Right hindlimb (tissue), 1 donor: ENCODE measurements at places on chromosomes 2 and 18.

GRCh38 chr18:60555625-60556024 is 183.1 kb upstream of the MC4R start:
- no peak for DNase-seq

DNA sequence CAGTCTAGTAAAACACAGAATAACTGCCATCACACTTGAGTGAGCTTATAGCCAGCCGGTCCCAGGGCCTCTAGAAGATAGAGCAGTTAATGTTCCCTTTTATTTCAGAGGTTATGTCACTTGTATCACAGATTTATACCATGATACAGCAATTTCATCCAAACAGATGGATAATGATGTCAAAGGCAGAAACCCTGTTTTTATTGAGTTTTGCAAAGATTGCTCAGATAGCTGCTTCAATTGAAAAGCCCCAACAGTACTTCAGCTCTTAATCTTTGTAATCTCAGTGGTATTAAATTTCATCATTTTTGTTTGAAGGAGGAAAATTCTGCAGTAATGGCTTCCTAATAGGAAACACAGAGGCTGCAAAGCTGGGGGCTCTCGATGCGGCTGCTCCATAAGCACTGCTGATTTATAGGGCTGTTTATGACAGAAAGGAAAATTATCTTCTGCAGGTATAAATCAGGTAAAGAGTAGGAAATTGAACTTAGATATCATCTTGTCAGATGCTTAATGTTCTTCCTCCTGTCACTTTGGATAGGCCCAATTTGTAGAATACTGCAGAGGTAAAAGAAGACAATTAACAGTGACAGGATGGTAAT is 112.3 kb downstream of the LNPK start:
- no peak for DNase-seq

DNA sequence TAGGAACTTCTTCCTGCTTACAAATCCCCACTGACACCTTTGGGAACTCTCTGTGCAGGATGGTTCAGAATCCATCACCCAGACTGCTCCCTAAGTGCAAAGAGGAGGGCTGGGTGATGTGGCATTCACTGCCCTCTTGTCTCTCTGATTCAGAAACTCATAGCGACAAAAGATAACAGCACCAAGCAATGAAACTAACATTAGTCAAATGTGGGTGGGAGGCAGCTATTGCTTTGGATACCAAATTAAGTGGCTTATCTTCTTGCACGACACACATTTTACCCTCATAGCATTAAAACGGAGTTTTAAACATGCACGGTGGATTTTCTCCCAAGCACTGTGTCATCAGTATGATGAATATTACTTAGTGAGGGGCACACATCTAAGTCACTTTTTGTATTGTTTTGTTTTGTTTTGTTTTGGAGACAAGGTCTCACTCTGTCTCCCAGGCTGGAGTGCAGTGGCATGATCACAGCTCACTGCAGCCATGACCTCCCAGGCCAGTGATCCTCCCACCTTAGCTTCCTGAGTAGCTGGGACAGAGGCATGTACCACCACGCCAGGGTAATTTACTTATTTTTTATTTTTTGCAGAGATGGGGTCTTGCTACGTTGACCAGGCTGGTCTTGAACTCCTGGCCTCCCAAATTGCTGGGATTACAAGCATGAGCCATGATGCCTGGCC is 40.9 kb upstream of the NEB start:
- DNase-seq: no peak

GRCh38 chr2:174874085-174874484 is 109.8 kb upstream of the CHRNA1 start:
- no peak for DNase-seq

DNA sequence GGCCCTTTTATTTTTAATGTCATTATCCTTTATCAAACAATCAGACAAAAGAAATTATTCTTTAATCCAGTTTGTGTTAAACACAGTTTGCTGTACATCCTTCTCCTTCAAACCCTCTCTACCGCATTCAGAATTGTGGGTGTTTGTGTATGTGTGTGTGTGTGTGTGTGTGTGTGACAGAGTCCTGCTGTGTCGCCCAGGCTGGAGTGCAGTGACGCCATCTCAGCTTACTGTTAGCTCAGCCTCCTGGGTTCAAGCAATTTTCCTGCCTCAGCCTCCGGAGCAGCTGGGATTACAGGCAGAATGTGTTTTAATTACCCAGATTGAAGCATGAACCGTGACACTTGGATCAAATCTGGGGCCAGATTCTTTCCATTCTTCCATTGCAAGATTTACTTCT is 723.7 kb downstream of the DCDC2C start:
- DNase-seq: no peak

DNA sequence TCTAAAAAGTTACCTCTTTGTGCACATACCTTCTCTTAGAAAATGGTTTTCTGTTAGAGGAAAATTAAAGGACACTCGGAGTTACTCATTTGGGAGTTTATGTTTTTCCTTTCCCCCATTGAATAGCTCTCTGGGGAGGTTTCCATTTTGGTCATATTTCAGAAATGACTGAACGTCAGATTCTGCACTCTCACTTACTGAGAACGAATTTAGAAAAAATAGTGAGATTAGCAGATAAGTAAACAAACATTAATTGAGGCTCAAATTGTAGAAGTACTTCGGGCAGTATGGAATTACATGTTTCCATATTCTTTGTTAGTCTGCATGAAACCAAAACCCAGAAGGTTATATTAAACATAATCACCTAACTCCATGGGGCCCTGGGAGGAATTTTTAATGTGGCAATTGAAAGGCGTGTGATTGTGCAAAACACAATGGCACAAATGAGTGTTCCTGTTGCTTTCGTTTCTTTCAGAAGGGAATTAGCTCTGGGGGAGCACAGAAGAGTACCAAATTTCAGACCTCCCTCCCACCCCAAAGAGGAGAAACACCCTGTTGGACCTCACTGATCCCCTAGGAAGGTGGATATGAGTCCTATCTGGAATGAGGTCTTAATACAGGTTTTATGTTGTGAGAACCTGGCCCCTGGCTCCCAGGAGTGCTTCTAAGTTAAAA is 212.3 kb downstream of the BCL2 start:
- no peak for DNase-seq

GRCh38 chr2:202726070-202726469 is 91.3 kb downstream of the FAM117B start:
- DNase-seq: no peak

GRCh38 chr18:48860269-48861180 is 90.2 kb downstream of the SMAD7 start:
- peak; percentile 19 for DNase-seq

GRCh38 chr2:72361521-72361920 is 213.9 kb upstream of the CYP26B1 start:
- no peak for DNase-seq

- no peak for DNase-seq
Observed at GRCh38 chr2:121778741-121779487, 23.5 kb downstream of the TSN start.

DNA sequence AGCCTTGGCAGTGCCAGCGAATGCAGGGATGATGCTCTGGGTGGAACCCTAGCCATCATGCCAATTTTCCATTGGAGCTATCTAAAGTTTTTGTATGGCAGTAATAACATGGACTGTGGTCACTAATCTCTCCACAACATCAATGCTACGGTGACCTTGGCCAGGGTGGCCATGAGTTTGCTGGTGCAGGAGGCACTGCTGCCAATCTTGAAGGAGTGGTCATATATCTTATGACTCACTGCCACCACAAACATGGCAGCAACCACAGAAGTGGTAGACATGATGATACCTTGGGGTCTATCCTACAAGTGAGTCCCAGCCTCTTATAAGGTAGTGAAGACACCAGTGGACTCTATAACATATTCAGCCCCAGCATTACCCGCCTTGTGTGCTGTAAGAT is 104.6 kb downstream of the EVA1A start:
- DNase-seq: no peak

GRCh38 chr2:206031162-206031784 is 54.7 kb downstream of the INO80D start:
- DNase-seq: no peak

DNA sequence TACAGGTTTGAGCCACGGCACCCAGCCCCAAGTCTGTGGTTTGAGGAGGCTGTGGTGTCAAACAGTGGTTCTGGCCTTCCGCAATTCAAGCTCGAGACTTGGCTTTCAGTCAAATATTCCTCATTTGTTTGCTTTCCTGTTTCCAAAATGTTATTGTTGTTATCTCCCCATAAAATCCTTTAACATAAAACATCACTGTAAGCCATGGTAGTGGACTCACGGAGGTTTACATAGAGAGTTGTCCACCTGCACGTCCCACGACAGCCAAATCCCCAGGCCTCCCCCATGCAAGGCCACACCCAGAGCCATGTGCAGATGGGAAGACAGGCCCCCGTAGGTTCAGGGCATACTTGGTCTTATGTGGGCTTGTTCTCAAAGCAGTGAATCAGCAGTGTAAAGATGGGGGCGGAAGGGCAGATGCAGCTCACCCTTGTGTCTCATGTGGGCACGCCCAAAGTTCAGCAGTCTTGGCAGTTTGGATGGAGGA is 18.9 kb upstream of the ST3GAL5 start:
- no peak for DNase-seq

GRCh38 chr2:50606860-50607259 is 425.1 kb downstream of the NRXN1 start:
- no peak for DNase-seq

DNA sequence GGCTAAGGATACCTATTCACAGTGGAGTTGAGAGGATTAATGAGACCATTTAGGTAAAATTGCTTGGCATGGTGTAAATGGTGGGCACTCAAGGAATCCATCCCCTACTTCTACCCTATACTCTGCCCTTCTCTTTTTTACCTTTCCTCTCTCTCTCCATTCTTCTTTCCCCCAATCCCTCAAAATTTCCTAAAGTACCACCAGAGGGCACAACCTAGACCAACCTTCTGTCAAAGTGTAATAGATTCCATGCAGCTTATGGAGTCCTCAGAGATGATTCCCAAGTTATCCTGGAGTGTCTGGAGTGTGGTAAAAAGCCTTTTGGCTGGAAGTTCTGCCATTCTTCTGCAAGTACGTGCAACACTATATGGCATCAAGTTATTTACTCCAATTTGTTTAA is 33.0 kb upstream of the CCDC195 start:
- no peak for DNase-seq

GRCh38 chr18:68244786-68245185 is 470.1 kb downstream of the TMX3 start:
- no peak for DNase-seq

DNA sequence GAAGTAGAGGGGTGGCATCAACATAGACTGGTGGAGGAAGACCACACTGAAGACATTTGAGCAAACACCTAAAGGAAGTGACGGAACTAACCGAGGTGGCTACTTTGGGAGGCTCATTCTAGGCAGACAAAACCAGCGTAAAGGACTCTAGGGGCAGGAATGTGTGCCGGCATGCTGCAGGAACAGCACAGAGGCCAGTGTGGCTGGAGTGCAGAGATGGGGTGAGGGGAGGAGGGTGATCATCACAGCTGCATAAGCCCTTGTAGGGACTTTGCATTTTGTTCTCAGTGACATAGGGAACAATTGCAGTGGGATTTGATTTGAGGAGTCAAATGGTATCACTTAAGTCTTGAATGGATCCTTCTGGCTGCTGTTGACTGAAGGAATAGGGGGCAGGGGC is 253.5 kb downstream of the NCKAP5 start:
- DNase-seq: no peak

DNA sequence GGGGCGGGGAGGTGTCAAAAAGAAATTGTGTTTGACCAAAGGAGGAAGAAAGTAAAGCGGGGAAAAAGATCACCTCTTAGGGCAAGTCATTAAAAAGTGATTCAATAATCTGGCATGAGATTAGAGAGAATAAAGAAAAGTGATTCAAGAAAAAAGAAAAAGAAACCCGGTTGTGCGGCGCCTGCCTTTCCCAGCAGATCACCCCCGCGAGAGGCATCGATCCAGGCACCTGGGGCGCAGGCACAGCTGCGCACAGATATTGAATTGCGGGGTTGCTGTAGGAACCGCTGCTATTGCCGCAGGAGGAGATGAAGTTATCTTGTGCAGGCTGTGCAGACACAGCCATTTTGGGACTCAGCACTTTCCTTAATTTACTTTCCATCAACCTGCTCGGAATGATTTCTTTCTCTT is 71.2 kb downstream of the PLB1 start:
- DNase-seq: no peak

GRCh38 chr18:37483984-37484819 is 81.4 kb downstream of the CELF4 start:
- DNase-seq: no peak
